Heart left ventricle (tissue), 16 donors: ENCODE measurements at places on chromosomes 6 and 20. TPM values are rescaled to one million over a fixed set of nuclear protein-coding genes. Genes with fewer than 3 reads are reported as not detected.
A peak's percentile ranks its signal among the peaks of the same experiment; 100 is the strongest.

DNA sequence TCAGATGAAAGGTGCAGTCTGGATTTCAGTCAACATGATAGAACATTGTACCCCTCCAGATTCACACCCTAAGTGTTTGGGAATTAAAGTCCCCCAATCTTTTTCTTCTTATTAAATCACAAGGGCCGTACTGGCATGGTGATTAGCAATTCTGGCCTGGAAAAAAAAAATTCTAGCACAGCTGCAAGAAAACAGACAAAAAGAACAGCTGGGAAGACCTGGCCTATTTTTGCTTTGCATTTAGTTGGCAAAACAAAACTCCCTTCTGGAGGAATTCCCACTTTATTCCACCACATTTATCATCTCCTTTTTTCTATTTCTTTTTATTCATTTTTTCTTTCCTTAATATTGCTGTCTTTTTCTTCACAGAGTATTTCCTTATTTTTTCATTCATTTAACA, 39.8 kb upstream of the AKAP12 start:
- no peak for DNase-seq
- no peaks in the 10 kb centered on the region for H3K4me1 ChIP-seq
- H3K27ac ChIP-seq, result no peak overlapping the region
- H3K27me3 ChIP-seq, result no peaks in the 10 kb centered on the region
- H3K4me3 ChIP-seq, result no peak overlapping the region

DNA sequence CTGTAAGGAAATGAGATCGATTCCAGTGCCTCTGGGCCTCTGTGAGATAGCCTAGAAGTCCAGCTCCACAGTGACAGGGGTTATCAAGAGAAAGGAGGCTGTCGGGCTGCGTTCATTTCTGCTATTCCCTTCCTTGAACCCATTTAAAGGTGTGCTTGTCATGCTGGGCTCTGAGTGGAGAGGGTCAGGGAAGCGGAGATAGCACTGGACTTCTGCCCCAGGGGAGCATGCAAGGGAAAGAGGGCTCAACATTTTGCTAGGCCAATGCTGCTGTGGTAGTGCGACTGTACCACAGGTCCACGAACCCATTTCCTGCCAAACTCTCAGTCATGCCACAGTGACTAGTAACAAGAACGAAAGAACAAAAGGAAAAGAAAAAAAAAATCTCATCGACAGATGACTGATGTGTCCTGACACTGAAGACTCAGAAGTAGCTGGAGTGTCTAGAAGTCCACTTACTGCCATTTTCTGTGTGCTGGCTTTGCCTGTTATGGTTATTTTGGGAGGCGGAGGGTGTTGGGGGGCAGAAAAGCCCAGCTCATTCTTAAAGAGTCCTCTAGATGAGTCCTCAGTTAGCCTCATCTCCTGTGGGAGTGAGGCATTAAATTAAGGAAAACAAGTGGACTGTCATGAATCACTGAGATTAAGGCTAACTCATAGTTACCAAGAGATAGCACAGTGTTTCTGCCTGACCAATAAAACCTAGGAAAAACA, 8.1 kb downstream of the NEDD9 start:
- no peaks in the 10 kb centered on the region for H3K36me3 ChIP-seq
- peak overlapping the region; percentile 92 for H3K27ac ChIP-seq
- peaks cover 64% of the 10 kb centered on the region for H3K4me1 ChIP-seq

- DNase-seq, result no peak
- no peak overlapping the region for H3K4me3 ChIP-seq
- H3K27ac ChIP-seq, result no peak overlapping the region
- peaks cover 18% of the 10 kb centered on the region for H3K27me3 ChIP-seq
- H3K36me3 ChIP-seq, result no peaks in the 10 kb centered on the region
- no peaks in the 10 kb centered on the region for H3K4me1 ChIP-seq
Measured at GRCh38 chr6:1424306-1424927, 35.0 kb downstream of the FOXF2 start.

- no peak overlapping the region for H3K27ac ChIP-seq
- no peaks in the 10 kb centered on the region for H3K27me3 ChIP-seq
- no peak for DNase-seq
- H3K4me1 ChIP-seq, result peaks cover 21% of the 10 kb centered on the region
- no peak overlapping the region for H3K4me3 ChIP-seq
Measured at GRCh38 chr6:90222724-90223198, 73.9 kb downstream of the BACH2 start.

Gene OR2B6
- total RNA-seq, result not detected

GRCh38 chr20:56765172-56766073, 136.3 kb downstream of the TFAP2C start:
- no peaks in the 10 kb centered on the region for H3K4me1 ChIP-seq
- DNase-seq, result no peak
- no peak overlapping the region for H3K4me3 ChIP-seq
- no peaks in the 10 kb centered on the region for H3K36me3 ChIP-seq
- no peaks in the 10 kb centered on the region for H3K27me3 ChIP-seq

- no peak overlapping the region for H3K4me3 ChIP-seq
- H3K27ac ChIP-seq, result no peak overlapping the region
- peaks cover 21% of the 10 kb centered on the region for H3K27me3 ChIP-seq
- no peaks in the 10 kb centered on the region for H3K36me3 ChIP-seq
- DNase-seq, result no peak
Measured at GRCh38 chr6:39260953-39261352, 31.7 kb upstream of the KCNK5 start.

Gene FAM8A1
- 17.5 TPM for total RNA-seq

GRCh38 chr20:37505263-37506151, 15.5 kb upstream of the NNAT start:
- H3K4me1 ChIP-seq, result peaks cover 21% of the 10 kb centered on the region
- peaks cover 2% of the 10 kb centered on the region for H3K36me3 ChIP-seq
- no peak for DNase-seq
- H3K27me3 ChIP-seq, result no peaks in the 10 kb centered on the region
- no peak overlapping the region for H3K4me3 ChIP-seq

Gene PACSIN1
- 3.7 TPM for total RNA-seq

GRCh38 chr6:11493974-11494373, 43.6 kb upstream of the TMEM170B start:
- DNase-seq, result no peak
- H3K4me1 ChIP-seq, result no peaks in the 10 kb centered on the region
- H3K27me3 ChIP-seq, result no peaks in the 10 kb centered on the region
- H3K36me3 ChIP-seq, result no peaks in the 10 kb centered on the region
- no peak overlapping the region for H3K4me3 ChIP-seq
- no peak overlapping the region for H3K27ac ChIP-seq

DNA sequence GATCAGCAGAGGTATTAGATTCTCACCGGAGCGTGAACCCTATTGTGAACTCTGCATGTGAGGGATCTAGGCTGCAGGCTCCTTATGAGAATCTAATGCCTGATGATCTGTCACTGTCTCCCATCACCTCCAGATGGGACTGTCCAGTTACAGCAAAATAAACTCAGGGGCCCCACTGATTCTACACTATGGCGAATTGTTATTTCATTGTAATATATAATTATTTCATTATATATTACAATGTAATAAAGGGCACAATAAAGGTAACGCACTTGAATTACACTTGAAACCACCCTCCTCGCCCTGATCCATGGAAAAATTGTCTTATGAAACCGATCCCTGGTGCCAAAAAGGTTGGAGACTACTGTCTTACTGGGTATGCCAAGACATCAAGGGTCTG, 18.6 kb downstream of the PRKN start:
- H3K27ac ChIP-seq, result no peak overlapping the region
- no peak for DNase-seq
- peaks cover 13% of the 10 kb centered on the region for H3K4me1 ChIP-seq
- H3K4me3 ChIP-seq, result no peak overlapping the region
- H3K27me3 ChIP-seq, result no peaks in the 10 kb centered on the region
- no peaks in the 10 kb centered on the region for H3K36me3 ChIP-seq

GRCh38 chr6:152471456-152472265, 165.5 kb downstream of the SYNE1 start:
- no peaks in the 10 kb centered on the region for H3K4me1 ChIP-seq
- H3K36me3 ChIP-seq, result no peaks in the 10 kb centered on the region
- DNase-seq, result no peak
- no peak overlapping the region for H3K27ac ChIP-seq

DNA sequence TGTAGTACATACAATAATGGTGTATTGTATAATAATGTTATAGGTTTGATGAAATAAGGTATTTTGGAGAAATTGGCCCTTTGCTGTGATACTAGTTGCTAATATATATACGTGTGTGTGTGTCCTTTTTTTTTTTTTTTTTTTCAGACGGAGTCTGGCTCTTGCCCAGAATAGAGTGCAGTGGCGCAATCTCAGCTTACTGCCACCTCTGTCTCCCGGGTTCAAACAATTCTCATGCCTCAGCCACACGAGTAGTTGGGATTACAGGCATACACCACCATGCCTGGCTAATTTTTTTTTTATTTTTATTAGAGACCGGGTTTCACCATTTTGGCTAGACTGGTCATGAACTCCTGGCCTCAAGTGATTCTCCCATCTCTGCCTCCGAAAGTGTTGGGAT, 23.3 kb downstream of the SENP6 start:
- peaks cover 22% of the 10 kb centered on the region for H3K4me1 ChIP-seq
- DNase-seq, result no peak
- H3K27me3 ChIP-seq, result no peaks in the 10 kb centered on the region
- H3K27ac ChIP-seq, result no peak overlapping the region

Gene METTL24
- total RNA-seq, result not detected

Gene VWA7
- total RNA-seq, result 18.3 TPM

- peaks cover 65% of the 10 kb centered on the region for H3K27me3 ChIP-seq
- no peak overlapping the region for H3K4me3 ChIP-seq
- H3K4me1 ChIP-seq, result no peaks in the 10 kb centered on the region
- no peak for DNase-seq
- H3K36me3 ChIP-seq, result no peaks in the 10 kb centered on the region
Measured at GRCh38 chr6:28775405-28776129, 148.2 kb downstream of the TRIM27 start.

GRCh38 chr6:54074578-54075195, 36.6 kb upstream of the MLIP start:
- DNase-seq, result peak; percentile 52
- H3K36me3 ChIP-seq, result no peaks in the 10 kb centered on the region
- no peak overlapping the region for H3K27ac ChIP-seq

DNA sequence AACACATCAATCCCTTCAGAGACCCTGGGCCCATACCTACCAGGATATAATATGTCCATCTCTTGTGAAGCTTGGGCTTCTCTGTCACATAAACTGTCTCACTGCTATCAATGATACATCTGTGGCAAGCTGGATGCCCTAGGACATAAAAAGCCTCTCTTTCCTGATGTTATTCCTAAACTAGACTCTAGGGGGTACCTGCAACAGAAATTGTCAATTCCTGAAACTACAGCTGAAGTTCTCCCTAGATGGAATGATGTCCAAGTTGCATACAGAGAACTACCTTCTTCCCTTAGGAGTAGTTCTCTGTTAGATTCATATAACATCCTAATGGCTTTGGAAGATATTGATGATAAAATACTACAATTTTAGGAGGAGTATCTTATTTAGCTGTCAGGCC, 35.8 kb downstream of the TBX18 start:
- no peak for DNase-seq
- no peak overlapping the region for H3K4me3 ChIP-seq
- H3K27ac ChIP-seq, result no peak overlapping the region
- no peaks in the 10 kb centered on the region for H3K4me1 ChIP-seq
- no peaks in the 10 kb centered on the region for H3K27me3 ChIP-seq

DNA sequence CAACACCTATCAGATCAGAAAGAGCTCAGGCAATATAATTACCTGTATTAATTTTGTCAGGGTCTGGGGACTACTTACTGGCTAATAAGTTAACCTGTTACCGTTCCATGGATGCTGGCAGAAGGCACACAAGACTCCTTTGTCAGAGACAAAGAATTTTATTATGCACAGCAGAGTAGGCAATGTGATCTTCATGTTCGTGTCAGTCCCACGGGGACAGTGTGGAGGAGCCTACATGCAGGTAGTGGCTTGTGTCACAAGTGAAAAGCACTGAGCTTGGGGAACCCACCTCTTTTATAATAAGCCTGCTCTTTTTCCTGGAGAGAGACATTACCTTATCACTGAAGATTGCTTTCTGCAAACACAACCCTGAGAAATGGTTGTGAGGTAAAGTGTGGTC, 96.9 kb downstream of the CD164 start:
- no peaks in the 10 kb centered on the region for H3K36me3 ChIP-seq
- DNase-seq, result no peak
- no peak overlapping the region for H3K4me3 ChIP-seq
- no peaks in the 10 kb centered on the region for H3K27me3 ChIP-seq
- no peak overlapping the region for H3K27ac ChIP-seq
- H3K4me1 ChIP-seq, result no peaks in the 10 kb centered on the region

- H3K4me1 ChIP-seq, result peaks cover 10% of the 10 kb centered on the region
- peaks cover 25% of the 10 kb centered on the region for H3K27me3 ChIP-seq
- H3K27ac ChIP-seq, result no peak overlapping the region
- H3K4me3 ChIP-seq, result no peak overlapping the region
- no peaks in the 10 kb centered on the region for H3K36me3 ChIP-seq
- no peak for DNase-seq
Measured at GRCh38 chr20:59299945-59300332, 472 bp upstream of the EDN3 start.

GRCh38 chr6:22349051-22349450, 52.2 kb upstream of the PRL start:
- H3K4me3 ChIP-seq, result no peak overlapping the region
- H3K4me1 ChIP-seq, result no peaks in the 10 kb centered on the region

DNA sequence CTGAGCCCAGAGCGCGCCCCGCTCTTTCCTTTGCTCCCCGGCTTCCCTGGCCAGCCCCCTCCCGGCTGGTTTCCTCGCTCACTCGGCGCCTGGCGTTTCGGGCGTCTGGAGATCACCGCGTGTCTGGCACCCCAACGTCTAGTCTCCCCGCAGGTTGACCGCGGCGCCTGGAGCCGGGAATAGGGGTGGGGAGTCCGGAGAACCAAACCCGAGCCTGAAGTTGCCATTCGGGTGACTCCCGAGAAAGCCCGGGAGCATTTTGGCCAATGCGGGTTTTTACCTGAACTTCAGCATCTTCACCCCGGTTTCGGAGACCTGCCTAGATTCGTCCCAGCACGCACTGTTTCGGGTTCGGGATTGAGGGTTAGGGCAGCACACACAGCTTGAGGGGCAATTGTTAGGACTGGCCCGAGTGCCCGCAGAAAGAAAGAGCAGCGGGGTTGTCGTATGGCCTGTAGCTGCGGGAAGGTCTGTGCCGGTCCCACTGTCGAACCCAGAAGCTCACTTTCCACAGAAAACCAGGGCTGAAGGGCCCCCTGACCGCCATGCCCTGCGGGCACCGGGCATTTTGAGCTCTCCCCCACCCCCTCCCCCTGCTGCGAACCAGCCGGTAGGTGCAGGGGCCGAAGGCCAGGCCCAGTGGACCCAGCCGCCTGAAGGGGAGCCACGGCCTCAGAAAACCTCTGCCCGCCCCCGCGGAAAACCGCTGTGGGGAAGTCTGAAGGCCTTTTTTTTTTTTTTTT, 2.1 kb downstream of the FOXP4 start:
- no peaks in the 10 kb centered on the region for H3K27me3 ChIP-seq
- peak overlapping the region; percentile 80 for H3K4me3 ChIP-seq
- H3K27ac ChIP-seq, result no peak overlapping the region
- no peaks in the 10 kb centered on the region for H3K36me3 ChIP-seq
- H3K4me1 ChIP-seq, result peaks cover 29% of the 10 kb centered on the region
